ENCODE measurements at places on chromosomes 1 and 21.

DNA sequence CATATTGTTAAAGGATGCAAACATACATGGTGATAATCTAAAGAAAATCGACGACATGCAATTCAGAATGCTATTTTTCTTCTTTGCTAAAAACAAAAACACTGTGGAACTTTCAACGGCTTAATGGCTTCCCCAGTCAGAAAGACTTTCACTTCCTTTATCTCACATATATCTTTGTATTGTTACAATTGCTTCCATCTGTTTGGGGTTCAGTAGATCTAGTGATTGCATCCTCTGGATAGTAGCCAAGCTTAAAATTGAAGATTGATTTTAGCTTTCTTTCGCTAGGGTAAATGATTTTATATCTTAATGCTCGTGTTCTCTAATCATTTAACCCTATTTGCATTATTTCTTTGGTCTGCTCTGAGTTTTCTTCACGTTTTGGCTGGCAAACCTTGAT lies 31.8 kb upstream of the ADAMTS1 start:
- DNase-seq = no peak

- DNase-seq = no peak
These were observed 86.2 kb downstream of the STUM start for GRCh38 chr1:226634611-226635246.

- DNase-seq = peak; percentile 42
These were observed 66.3 kb upstream of the PRDX6 start for GRCh38 chr1:173410794-173411236.

DNA sequence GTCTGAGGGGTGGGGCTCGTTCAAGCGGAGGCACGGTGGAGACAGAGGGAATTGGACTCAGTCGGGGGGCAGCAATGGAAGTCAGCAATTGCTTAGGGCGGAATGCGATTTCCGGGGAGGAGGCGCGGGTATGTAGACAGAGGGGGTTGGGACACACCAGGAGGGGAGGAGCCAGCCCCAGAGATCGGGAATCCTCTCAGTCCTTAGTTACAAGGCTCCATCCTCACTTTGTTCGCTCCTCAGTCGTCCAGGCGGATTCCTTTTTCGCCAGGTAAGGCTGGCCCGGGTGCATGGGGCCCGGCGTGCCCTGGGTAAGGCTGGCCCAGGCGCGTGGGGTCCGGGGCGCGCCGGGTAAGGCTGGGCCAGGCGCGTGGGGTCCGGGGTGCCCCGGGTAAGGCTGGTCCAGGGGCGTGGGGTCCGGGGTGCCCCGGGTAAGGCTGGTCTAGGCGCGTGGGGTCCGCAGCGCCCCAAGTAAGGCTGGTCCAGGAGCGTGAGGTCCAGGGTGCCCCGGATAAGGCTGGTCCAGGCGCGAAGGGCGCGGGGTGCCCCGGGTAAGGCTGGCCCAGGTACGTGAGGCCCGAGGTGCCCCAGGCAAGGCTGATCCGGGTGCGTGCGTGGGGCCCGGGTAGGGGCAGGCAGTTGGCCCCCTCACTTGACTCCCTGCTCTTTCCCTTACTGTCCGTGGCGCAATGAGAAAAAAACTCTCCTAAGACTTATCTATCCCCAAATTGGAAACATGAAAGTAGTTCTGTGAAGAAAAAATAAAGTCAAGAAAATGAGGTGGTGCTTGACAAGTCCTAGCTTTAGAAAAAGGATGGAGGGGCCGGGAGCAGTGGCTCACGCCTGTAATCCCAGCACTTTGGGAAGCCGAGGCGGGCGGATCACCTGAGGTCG lies at the start of gene L1TD1:
Gene L1TD1, plus strand, starts transcription at position 199 of the 894 bp plus-strand sequence. CDS start 11,780 bp downstream, outside the sequence.
- DNase-seq = no peak

DNA sequence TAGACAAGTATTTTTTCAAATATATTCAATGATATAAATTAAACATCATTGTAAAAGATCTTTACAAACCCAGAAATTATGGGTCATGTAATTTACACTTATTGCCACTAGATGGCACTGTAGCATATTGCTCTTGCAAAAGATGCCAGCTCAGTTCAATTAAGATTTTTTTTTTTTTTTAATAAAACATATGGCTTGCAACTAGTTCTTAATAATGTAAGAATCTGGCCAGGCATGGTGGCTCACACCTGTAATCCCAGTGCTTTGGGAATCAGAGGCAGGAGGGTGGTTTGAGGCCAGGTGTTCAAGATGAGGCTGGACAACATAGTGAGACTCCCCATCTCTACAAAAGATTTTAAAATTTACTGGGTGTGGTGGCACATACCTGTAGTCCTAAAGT lies 49.4 kb upstream of the DESI2 start:
- DNase-seq = peak; percentile 63

Measured in inflammatory macrophage (primary cell).